Kasumi-1 (cell line): ENCODE measurements at places on chromosomes 1 and 21.

- no peak for DNase-seq
These were observed 105.5 kb upstream of the TARDBP start for GRCh38 chr1:10906866-10907519.

DNA sequence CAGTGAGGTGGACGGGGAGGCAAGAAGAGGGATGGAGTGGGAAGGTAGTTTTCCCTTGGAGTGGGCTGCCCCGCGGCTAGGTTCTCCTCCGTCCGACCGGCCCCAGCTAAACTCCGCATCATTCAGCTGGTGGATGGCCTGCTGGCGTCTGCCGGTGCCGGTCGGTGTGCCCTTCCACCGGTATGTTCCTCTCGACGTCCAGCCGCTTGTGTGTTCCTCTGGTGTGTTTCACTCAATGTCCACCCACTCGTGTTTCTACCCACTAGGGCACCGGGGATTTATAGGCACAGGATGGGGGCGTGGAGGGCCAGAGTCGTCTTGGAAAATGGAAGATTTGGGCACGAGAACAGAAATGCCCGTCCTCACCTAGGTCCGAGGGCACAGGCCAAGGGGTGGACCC lies 931.7 kb upstream of the B3GALT2 start:
- no peak for DNase-seq

- no peak for DNase-seq
These were observed 4.2 kb downstream of the MYOG start for GRCh38 chr1:203081465-203082230.

GRCh38 chr1:151860504-151861187 lies 7.1 kb upstream of the THEM5 start:
- no peak for DNase-seq

DNA sequence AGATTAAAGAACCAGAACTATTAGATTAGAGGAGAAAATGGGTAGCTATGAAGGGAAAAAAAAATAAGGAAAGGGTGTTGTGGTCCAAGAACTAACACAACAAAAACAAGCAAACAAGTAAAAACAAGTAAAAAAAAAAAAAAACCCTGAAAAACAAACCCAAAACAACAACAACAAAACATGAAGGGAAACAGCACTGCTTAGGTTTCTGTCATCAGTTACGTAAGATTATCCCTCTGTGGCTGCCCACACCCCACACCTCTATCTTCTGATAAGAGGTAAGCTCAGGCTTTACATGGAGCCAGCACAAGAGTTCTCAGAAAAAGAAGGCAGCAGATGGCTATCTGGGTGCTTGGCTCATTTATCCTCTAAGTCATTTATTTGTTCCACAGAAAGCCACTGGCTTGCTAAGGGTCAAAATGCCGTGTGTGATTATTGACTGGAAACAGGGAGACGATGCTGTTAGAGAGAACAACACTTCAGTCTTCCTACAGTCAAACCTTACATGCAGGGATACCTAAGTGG lies 57.5 kb downstream of the KIAA0319L start:
- no peak for DNase-seq
